ENCODE measurements at places on chromosomes 4 and X.
A peak's percentile ranks its signal among the peaks of the same experiment; 100 is the strongest.

DNA sequence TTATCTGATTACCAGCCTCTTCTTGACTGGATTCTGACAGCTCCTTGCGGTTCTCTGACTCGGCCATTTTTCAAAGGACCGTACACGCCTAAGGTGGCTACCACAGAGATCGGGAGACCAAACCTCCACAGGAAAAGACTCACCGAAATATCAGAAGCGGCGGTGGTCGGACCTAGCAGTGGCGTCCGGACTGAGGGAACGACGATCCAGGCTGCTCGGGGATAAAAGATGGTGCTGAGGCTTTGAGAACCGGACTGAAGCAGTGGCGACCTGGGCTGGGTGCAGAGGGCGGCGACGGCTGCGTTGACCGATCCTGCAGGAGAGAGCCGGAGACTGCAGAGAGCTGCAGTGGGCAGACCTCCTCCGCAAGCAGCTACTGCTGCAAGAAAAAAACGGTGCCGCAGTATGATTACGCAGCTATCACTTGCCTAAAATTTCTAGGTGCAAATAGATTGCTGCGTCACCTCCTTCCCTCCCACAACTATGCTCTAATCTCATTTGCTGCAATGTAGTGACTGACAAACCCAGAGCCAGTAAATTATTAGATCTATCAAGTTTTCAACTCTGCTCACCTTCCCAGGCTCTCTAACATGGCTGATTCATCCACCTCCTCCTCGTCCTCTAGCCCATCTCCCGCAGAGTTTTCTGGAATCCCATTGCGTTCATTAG is at the start of gene NAP1L2:
TSS of gene NAP1L2 (minus strand) at position 426 of the 669 bp plus-strand sequence. CDS start at position 67, 359 bp downstream.
- DNase-seq, result peak; percentile 0

GRCh38 chr4:5631352-5632065 is 76.8 kb downstream of the EVC2 start:
- peak; percentile 11 for DNase-seq

DNA sequence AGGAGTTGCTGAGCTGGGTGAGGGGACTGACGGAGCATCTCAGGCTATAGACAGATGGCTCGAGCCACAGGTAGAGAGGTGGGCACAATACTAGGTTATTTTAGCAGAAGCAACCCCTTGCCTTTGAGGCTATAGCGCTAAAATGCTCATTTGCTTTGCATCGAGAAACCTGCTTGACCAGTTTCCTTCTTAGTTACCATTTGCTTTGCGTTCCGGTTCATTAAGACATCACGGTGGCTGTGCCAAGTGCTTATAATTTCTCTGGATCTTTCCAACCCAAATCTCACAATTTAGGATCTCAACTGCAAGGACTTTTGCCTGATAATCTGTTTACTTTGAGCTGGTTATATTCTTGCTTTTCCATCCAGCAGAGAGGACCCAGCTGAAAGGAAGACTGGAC is 40.8 kb downstream of the DLG3 start:
- no peak for DNase-seq

GRCh38 chr4:40317916-40318658 is 17.0 kb upstream of the CHRNA9 start:
- DNase-seq, result no peak

GRCh38 chrX:132227383-132228112 is 8.3 kb upstream of the RAP2C start:
- DNase-seq, result peak; percentile 19

DNA sequence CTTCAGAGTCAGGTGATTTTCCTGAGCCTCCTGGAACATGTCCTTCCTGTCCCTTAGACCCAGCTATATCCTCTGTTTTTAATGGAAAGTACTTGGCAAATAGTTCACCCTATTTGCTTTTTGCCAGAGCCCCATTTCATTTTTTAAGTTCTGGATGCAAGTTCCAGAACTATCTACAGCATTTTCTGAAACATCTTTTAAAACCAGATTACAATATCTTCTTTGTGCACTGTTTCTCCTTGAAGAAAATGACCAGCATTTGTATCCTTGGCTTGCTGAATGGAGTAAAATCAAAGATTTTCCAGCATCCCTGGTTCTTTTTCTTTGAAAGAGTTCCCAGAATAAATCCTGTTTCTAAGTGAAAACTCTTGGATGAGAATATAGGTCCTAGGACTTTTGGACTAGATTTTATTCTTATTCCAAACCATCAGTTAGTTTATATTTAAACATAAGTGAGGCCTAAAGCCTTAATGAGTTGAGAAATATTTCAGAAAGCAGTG is 224.3 kb downstream of the ANK2 start:
- DNase-seq, result no peak

- DNase-seq, result no peak
Observed at GRCh38 chr4:139984471-139984870, 169.5 kb downstream of the MAML3 start.

DNA sequence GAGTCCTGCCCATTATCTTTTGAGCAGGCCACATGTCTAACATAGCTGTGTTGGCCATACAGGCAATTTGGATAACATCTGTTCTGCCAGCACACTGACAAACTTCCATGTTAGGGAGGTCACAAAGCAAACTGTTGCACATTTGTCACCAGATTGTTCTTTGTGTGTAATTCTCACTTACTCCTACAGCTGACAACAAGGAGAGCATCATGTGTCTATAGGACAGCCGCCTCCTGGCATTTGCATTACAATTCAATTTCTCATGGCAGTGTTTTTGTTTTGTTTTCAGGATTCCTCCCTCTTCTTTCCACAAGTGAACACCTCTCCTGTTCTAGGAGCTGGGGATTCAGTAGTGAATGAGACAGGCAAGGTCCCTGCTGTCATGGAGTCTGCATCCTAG is 94.3 kb upstream of the LEF1 start:
- DNase-seq, result no peak

GRCh38 chr4:85826060-85826678 is 351.2 kb downstream of the ARHGAP24 start:
- DNase-seq, result peak; percentile 69

DNA sequence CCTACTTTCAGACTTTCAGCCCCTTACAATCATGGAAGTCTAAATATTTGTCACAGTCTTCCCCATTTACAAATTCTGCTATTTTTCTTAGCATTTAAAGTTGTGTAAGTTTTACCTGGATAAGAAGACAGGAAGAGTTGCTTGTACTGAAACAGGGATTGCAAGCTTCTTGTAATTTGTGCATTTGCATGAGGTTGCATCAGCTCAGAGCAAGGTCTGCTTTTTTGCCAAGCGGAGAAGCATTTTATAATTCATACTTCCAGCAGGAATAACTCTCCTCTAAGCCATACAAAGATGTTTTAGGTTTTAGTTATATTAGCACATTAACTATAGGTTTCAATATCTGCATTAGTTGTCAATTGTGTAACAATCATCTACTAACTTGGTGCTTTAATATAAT is 922.0 kb upstream of the PABPC4L start:
- DNase-seq, result peak; percentile 53

DNA sequence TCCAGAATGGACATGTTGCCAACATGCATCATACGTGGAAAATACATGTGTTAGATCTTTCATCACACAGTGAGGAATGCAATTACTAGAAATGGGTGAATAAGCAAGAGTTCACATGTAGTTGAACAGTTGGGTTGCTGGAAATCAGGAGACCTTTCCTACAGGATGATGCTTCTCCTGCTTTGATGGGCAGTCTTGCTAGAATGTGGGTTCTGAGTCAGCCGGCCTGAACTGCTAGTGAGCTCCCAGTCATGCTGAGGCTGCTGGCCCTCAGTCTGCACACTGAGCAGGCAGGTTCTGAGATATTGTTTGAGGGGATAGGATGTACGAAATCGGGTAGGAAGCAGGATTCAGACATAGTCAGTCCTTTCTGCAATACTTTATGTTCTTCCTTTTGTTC is 20.2 kb downstream of the MSL3 start:
- DNase-seq, result no peak

DNA sequence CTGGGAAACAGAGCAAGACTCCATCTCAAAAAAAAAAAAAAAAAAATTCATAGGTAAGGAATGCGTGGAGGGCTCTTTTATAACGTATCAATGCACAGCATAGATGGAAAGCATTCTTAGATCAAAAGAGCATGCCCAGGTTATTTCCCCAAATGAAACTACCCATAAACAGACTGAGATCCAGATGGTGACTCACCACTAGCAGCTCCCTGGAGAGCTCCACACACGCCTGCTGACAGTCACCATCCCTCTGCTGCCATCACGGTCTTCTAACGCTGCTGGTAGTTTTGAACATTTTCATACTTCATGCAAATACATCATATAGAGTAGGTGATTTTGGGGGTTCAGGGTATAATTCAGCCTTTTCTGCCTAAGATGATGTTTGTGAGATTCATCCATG is 136.9 kb downstream of the ASMT start:
- DNase-seq, result peak; percentile 9
